ENCODE measurements at places on chromosomes 7 and 10.

- no peak for DNase-seq
These were observed 49.5 kb upstream of the ZPBP start for GRCh38 chr7:50142425-50143017.

GRCh38 chr7:117669818-117670217 lies 190.0 kb downstream of the CFTR start:
- no peak for DNase-seq

DNA sequence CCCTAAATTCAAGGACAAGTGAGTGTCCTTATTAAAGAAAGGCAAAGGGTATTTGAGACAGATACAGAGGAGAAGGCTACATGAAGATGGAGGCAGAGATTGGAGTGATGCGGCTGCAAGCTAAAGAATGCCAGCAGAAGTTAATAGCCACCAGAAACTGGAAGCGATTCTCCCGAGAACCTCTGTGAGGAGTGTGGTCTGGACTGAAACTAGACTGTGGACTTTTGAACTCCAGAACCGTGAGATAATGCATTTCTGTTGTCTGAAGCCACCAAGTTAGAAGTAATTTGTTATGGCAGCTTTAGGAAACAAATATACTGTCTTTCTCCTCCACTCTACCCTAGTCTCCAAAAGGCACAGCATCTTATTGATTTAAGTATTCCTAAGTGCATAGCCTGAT lies 80.3 kb upstream of the CREB5 start:
- DNase-seq = no peak

- no peak for DNase-seq
These were observed 46.2 kb downstream of the RGS10 start for GRCh38 chr10:119496273-119496672.
